ENCODE measurements at places on chromosomes 12 and 14.

- no peak for DNase-seq
These were observed 874 bp downstream of the CDC42BPB start for GRCh38 chr14:103056322-103057027.

DNA sequence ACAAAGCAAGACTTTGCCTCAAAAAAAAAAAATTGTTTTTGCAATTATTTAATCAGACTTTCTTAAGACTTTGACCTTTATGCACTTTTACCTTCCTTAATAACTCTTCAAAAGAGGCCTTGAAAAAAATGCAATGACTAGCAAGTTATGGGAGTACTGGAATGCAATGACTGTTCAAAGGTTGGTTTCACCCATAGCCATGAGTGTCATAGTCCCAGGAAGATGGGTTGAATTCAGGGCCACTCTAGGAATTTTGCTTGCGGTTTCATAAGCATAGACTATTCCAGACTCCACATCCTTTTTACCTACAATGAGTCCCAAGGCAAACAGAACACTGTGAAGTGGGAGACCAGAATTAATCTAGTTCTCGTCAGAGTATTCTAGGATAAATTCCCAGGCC lies 29.4 kb upstream of the DENND5B start:
- DNase-seq: no peak

DNA sequence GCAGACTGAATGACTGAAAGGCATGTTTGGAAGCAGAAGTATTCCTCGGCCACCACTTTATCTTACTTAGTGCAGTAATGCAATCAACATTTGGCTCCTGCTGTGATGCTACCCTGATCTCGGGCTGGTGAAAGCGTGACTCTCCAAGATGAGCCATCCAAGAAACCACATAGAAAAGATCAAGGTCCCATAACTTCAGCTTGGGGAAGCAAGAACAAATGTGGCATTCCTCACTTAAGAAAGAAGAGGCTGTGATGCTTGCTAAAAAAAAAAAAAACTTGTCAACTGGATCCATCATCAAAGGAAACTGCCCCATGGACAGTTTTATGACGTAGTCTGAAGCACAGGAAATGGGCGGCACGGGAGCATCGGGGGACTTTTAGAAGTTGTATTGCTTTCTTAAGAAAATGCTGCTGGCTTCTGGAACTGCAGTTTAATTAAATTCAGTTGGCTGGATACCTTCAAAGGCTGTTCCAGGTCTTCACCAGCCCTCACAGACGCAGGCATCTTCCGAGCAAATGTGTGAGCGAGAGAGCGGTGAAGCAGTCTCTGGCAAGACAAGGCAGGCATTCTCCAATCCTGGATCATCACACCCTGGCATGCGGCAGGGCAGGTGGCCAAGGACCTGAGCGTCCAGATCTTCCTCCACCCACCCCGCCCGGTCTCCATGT lies 38.2 kb upstream of the MAP1LC3B2 start:
- no peak for DNase-seq

- no peak for DNase-seq
These were observed 268.9 kb upstream of the ATP2B1 start for GRCh38 chr12:89977405-89978085.

GRCh38 chr14:72975770-72976169 lies 49.5 kb downstream of the DCAF4 start:
- no peak for DNase-seq

DNA sequence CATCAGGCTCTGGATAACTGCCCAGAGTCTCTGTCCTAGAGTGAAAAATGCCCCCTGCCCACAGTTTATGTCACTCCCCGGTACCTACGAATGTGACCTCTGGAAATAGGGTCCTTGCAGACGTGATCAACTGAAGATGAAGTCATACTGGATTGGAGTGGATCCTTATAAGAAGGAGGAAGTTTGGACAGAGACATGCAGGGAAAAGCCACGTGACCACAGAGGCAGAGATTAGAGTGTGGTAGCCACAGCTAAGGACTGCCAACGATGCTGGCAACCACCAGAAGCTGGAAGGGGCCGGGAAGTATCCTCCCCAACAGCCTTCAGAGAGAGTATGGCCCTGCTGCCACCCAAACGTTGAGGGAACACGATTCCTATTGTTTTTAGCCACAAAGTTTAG lies 101.2 kb upstream of the NCOR2 start:
- DNase-seq: no peak

DNA sequence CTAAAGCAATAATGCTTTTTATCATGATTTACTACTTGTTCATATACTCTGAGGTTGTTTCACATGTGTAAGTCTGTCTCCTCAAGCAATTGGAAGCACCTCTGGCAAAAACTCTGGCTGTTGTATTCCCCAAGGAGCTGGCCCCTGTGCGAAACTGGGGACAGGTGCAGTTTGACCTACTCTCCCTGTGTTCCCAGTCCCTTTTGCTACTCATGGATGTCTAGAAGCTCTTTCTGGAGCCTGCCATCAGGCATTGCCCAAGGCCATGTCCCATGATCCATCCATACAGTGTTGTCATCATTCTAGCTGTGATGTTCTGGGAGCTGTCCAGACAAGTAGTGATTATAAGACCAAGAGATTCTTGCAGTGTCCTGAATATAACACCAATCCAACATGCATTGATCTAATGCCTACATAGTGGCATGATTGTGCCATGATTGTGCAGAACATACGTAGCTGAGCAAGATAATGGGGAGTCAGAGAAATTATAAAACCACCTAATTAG lies 14.9 kb downstream of the AKAP6 start:
- DNase-seq: no peak

DNA sequence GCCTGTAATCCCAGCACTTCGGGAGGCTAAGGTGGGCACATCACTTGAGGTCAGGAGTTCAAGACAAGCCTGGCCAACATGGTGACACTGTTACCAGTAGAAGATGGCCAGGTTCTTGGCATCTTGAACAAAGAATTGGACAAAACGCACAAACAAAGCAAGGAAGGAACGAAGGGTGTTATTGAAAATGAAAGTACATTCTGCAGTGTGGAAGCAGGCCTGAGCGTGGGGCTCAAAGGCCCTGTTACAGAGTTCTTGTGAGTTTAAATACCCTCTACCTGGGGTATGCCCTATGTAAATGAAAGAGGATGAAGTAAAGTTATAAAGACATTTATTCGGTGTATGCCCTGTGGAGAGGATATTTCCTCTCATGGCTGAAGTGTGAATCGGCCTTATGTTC lies 20.8 kb upstream of the CDK17 start:
- DNase-seq: no peak

GRCh38 chr14:68627868-68628604 lies 164.8 kb downstream of the ZFP36L1 start:
- DNase-seq: peak; percentile 35

GRCh38 chr14:23094666-23095195 lies at the start of gene ACIN1:
Gene ACIN1, minus strand, starts transcription at chr14:23095136. Its CDS starts 24 bp downstream, at chr14:23095112.
- DNase-seq: peak; percentile 43

DNA sequence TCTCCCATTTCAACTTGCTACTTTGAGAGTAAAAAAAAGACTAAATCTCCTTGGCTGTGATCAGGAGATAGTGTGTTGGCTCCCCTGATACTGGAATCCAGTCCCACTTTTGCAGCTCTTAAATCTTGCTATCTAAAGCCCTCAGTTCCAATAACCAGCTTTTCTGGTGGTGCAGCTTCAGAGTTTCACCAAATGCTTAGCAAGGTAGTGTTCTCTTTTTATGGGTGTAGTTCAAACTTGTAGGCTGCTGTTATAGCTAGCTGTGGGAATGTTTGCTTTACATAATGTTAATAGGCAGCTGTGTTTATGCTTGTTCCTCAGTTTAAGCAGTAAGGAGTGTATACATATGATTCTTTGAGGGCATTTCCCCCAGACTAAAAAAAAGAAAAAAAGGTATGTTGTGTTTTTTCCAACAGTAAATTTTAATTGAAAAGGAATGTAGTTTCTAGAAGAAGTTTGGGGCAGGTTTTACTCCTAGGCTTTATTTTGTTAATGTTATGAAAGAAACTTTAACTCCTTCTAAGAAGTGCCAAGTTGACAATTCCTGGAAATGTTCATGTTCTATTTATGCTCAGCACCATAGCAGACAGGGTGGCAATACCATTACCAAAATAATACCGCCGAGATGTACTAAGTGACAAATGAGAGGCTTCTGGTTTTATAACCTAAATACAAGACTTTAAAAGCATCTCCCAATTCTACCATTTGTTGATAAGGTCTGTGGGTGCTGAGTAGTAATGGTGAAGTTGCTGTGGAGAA lies 12.1 kb downstream of the CRADD start:
- no peak for DNase-seq

GRCh38 chr12:91272461-91273063 lies 89.9 kb upstream of the DCN start:
- no peak for DNase-seq

GRCh38 chr14:61196792-61197191 lies 84.3 kb downstream of the TMEM30B start:
- DNase-seq: no peak

DNA sequence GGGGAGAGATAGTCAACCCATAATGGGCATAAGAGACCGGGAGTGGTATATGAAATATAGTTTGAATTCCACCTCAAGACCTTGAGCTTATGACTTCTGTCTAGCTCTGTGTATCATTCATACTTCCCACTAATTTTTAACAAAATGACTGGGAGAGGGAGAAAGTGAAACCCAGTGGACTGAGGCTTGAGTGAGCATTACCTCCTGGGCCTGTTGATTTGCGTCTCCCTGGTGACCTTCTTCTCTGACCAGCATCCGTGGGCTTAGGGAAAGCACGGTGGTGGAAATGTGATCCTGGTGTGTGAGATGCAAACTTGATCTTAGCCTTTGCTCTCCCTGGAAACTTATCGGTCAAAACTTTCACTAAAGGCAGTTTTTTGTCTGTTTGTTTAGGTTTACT lies 207.9 kb upstream of the BCL2L14 start:
- no peak for DNase-seq

DNA sequence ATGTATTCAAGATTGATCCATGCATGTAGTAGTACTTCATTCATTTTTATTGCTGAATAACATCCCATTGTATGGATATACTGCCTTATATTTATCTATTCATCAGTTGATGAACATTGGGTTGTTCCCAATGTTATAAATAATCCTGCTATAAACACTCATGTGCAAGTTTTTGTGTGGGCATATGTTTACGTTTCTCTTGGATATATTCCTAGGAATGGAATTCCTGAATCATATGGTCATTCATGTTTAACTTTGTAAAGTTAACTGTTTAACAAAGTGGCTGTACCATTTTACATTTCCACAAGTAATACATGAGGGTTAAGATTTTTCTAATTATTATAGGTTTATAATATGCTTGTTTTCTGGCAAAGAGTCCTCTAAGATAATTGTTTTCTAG lies 1568.2 kb upstream of the SEL1L start:
- no peak for DNase-seq

GRCh38 chr14:78071016-78071549 lies 99.1 kb upstream of the NRXN3 start:
- no peak for DNase-seq

GRCh38 chr12:121165316-121165715 lies 32.6 kb downstream of the P2RX7 start:
- DNase-seq: no peak

GRCh38 chr12:112023759-112024396 lies 10.7 kb downstream of the ERP29 start:
- no peak for DNase-seq

GRCh38 chr14:103286460-103286859 lies 47.6 kb upstream of the EIF5 start:
- DNase-seq: no peak

DNA sequence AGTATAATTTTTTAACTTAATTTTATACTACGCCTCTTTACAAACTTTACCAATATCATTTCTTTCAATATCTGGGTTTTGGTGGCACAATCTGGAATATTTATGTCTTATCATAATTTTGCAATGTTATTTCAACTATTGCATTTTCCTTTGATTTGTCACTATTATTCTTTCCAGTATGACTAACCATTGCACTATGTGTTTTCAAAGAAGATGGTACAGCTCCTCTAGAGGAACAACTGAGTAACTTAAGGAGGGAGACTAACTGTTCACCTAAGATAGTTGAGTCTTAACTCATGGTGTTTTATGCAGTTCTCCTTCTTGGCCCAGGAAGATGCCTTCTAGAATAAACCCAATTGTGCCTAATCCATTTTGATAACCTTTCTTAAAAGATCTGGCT lies 60.5 kb upstream of the KIF21A start:
- DNase-seq: no peak

DNA sequence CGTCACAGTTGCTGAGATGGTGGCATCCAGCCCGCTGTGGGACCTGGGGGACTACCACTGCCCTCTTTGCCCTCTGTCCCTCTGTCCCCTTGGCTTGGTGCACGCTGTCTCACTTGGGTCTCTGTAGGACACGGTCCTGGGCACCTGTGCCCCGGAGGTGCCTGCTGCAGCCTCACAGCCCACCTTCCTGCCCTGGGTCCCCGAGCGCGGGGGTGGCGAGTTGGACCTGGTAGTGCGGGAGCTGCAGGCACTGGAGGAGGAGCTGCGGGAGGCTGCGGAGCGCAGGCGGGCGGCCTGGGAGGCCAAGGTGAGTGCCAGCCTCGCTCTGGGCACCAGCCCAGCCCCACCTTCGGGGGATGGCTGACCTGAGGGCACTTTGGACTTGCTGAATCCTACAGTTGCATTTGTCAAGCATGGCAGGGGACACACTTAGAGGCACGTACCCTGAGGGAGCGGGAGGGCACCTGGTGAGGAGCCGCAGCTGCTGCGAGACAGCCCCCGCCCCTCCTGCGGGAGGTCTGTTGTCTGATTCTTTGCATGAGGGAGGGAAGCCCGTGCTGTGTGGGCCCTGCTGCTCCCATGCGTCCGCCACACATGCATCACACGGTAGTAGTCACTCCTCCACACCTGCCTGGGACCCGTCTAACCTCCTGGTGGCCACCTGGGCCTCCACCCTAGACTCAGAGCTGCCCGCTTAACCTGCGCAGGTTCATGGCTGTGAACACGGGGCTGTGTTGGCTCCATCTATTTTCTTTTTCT lies 6.8 kb downstream of the TEDC1 start:
- DNase-seq: no peak

- DNase-seq: no peak
These were observed 218.6 kb upstream of the ATP2B1 start for GRCh38 chr12:89927226-89927698.

DNA sequence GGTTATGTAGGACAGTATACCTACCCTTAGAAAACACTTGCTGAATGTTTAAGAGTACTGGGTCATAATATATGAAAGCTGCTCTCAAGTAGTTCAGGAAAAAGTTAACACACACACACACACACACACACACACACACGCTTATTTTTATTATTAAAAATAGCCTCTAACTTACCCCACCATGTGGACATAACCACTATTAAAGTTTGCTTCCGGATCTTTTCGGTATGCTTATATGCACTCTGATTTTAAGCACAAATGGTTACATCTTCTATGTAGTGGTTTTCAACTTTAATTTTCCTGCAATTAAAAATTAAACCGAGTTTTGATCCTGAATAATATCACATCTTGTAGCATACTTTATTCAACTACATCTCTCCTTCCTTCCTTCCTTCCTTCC lies 84.9 kb upstream of the TRAF3 start:
- no peak for DNase-seq

- no peak for DNase-seq
These were observed 378.1 kb downstream of the DAD1 start for GRCh38 chr14:22210906-22211305.

- no peak for DNase-seq
These were observed 46.1 kb upstream of the OTOGL start for GRCh38 chr12:80053051-80053790.
